Left colon (tissue), 2 donors: ENCODE measurements at places on chromosomes 5 and 9. TPM values are rescaled to one million over a fixed set of nuclear protein-coding genes. Genes with fewer than 3 reads are reported as not detected.

Gene NIPAL4
- total RNA-seq: not detected

Gene SYNPO
- 43.6 TPM for total RNA-seq

Gene SPTLC1
- 81.7 TPM for total RNA-seq

Gene ELAVL2
- 0.47 TPM for total RNA-seq

Gene SPAAR
- total RNA-seq: 2.1 TPM

Gene FOXD4
- total RNA-seq: 0.24 TPM

Gene RPP25L
- 36.4 TPM for total RNA-seq

Gene OMD
- 1.6 TPM for total RNA-seq

Gene CDKN2B
- total RNA-seq: 160 TPM

Gene IFNB1
- not detected for total RNA-seq

Gene PRLR
- 41.9 TPM for total RNA-seq

Gene IL13
- not detected for total RNA-seq

Gene SHOC1
- not detected for total RNA-seq

Gene GBGT1
- total RNA-seq: 5.5 TPM

Gene GPRIN1
- total RNA-seq: 1.7 TPM

Gene NIM1K
- 0.34 TPM for total RNA-seq

Gene SELENOP
- 1,235 TPM for total RNA-seq

Gene TBC1D2
- 26.0 TPM for total RNA-seq
